ENCODE measurements at places on chromosomes 7 and 10. TPM values are rescaled to one million over a fixed set of nuclear protein-coding genes. Genes with fewer than 3 reads are reported as not detected.

- no peak for DNase-seq
These were observed 114.0 kb upstream of the INSYN2A start for GRCh38 chr10:127310430-127310829.

GRCh38 chr7:31082447-31082846, 30.3 kb downstream of the ADCYAP1R1 start:
- DNase-seq, result no peak

DNA sequence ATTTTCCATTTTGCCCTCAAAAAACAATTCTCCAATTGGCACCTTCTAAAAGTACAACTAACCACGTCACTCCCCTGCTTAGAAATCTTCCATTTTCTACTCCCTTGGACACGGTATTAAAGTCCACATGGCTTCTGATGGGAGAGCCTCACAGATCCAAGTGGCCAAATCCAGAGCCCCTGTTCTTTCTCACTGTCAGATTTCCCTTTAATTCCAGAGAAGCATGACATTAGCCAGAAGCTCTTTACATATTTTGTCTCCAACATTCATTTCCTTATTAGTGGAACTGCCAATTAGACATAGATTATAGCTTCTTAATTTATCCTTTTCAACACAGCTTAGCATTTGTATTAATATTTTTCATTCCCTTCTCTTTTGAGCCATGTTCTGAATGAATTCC, 118.7 kb downstream of the ELMO1 start:
- DNase-seq, result no peak

- DNase-seq, result no peak
These were observed 6.3 kb downstream of the MYOF start for GRCh38 chr10:93475871-93476270.

GRCh38 chr10:93070378-93071176, 3.1 kb upstream of the CYP26A1 start:
- no peak for DNase-seq

DNA sequence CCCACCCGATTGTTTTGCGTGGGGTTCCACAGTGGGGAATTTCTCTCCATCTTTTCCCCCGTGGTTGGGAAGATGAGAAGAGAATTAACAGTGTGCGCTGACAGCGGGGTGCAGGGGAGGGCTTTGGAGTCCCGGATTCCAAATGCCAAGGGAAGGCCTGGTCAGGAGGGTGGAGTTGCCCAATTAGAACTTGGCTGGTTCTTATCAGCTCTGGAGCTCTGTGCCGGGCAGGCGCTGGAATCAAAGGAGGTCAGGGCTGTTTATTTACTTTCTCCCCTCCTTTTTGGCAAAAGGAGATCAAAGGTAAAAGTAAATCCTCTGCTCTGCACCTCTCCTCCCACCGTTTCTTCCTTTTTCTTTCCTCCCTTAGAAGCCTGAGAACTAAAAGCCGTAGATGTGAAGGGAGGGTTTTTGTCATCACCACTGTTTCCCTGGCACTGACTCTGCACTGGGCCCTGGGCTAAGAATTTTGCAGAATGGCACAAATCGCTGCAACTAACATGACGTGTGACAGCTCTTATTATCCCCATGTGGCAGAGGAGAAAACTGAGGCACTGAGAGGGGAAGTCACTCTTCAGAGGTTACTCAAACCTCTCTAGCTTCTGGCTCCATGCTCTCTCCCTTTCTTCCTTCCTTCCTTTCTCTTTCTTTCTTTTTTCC, 95.2 kb upstream of the ZNF716 start:
- DNase-seq, result no peak

DNA sequence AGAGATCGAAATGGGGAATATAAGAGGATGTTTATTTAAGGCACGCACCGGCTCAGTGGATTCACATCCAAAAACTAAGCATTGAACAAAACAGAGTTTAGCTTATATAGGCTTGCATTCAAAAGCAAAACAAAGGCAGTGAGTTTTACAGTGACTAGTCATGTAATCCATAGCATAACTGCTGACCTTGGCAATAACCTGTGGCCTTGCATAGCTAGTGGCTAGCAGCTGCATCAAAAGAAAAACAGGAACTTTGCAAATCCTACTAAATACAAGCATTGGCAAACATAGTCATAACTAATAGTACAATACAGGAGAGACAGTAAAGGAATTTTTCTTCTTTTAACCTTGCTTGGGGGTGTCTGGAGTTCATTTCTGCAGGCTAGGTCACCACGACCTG, 9.7 kb upstream of the ZNF485 start:
- no peak for DNase-seq

- DNase-seq, result no peak
These were observed 26.5 kb downstream of the RNF32 start for GRCh38 chr7:156667110-156667426.

DNA sequence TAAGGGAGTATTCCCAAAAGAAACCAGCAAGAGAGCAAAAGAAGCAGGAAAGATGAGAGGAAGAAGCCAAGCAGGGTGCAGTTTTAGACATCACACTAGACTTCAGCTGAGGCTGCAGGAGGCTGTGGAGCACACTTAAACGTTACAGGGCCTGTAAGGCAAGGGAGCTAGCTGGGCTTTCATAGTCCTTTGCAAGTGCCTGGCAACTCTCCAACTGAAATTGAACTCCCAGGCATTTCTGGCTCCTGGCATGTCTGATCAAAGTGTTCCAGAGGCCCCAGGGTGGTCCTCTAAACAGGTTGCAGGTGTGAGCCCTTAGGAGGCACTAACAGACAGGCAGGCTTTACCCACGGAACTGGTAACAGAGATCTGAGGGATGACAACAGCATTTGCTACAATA, 750.2 kb downstream of the XPNPEP1 start:
- DNase-seq, result no peak

- no peak for DNase-seq
These were observed 82.6 kb downstream of the PIP4K2A start for GRCh38 chr10:22631646-22632278.

DNA sequence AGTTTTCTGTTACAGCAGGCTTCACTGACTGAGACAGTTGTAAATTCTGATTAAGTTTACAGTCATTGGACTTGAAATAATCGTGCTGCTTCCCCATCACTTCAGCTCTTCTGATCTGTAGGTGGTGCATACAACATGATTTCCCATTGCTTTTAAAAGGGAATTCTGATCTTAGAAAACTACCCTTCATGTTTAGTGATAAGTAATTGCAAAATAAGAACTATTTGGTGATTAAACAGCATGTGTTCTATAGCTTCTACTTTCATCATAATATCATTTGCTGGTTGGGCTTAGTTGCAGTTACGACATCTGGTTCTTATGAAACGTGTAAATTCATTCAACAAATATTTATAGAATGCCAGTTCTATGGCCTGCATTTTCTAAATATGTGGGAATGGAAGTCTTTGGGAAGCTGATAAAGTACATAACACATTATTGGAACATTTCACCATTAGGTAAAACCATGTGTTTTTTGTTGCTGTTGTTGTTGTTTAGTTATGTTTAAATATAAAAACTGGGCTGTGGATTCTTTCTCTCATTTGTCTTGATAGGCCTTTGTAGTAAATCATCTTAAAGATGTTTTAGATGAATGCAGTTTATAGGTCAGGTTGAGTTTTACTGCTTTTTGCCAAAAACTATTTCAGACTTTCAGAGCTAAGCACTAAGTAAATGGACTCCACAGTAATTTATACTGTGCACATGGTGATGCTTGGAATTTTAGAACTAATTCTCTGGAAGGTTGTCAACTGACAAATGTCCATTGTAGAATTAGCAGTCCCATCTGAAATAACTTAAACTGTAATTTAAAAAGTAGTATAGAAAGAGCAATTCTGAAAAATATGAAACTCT, 13.1 kb downstream of the GNAI1 start:
- DNase-seq, result no peak

- DNase-seq, result peak; percentile 24
These were observed 1.5 kb downstream of the PTPN12 start for GRCh38 chr7:77538281-77539212.

DNA sequence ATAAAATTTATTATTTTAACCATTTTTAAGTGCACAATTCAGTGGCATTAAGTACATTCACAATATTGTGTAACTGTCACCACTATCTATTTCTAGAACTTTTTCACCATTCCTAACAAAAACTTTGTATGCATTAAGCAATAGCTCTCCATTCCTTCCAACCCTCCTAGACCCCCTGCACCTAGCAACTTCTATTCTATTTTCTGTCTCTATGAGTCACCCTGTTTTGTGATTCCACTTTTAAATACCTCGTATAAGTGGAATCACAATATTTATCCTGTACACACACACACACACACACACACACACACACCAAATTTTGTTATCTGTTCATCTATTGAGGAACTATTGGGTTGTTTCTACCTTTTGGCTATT, 89.2 kb downstream of the ARID5B start:
- DNase-seq, result no peak

DNA sequence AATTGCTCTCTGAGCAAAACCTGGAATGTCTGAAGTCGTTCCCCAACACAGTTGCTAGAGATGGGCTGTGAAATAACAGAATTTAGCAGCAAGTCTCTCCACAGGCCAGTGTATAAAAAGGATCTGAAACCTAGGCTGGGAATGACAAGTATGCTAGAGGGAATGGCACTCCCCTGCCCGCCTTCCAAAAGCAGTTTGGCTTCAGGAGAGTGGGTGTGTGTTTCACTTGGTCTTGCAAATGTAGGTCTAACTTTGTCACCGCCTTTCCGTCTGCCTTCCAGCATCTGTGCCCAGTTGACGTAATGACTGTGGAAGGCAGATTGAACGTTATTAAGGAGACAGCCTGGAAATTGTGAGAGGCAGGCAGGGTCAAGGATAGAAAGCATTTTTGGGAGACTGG, 18.0 kb upstream of the MTURN start:
- DNase-seq, result no peak

DNA sequence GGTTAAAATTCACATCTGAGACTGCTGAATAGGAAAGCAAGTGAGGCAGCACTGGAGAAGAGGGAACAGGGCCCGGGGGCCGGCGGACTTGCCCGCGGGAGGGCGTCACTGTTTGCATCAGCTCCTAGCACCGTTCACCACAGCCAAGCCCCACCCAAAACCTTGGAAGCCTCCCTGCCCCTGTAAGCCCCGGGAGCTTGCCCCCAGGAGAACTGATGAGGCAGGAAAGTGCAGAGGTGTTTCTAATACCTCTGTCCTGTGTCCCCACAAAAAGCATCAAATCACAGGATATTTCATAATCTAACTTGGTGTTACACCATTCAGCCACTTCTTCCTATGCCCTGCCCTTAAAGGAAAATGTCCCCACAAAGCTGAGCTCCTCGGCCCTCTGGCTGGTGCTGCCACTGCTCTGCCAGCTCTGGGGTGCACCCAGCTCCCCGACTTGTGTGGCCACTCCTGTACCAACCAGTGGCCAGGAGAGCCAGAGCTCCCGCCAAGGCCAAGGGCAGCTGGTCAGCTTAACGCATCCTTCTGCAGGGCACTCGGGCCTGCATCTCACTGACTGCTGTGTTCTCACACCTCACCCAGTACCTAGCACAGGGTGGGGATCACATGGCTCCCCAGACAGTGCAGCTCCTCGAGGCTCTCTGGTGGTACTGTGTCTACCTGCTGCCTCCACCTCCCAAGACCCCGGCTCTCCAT, 47.3 kb upstream of the CNPY1 start:
- DNase-seq, result no peak

GRCh38 chr10:88467835-88468485, 115.2 kb downstream of the RNLS start:
- no peak for DNase-seq

GRCh38 chr10:9285690-9286089, 1231.2 kb downstream of the GATA3 start:
- DNase-seq, result no peak

GRCh38 chr7:150375662-150376521, 3.2 kb upstream of the ZNF775 start:
- DNase-seq, result no peak

DNA sequence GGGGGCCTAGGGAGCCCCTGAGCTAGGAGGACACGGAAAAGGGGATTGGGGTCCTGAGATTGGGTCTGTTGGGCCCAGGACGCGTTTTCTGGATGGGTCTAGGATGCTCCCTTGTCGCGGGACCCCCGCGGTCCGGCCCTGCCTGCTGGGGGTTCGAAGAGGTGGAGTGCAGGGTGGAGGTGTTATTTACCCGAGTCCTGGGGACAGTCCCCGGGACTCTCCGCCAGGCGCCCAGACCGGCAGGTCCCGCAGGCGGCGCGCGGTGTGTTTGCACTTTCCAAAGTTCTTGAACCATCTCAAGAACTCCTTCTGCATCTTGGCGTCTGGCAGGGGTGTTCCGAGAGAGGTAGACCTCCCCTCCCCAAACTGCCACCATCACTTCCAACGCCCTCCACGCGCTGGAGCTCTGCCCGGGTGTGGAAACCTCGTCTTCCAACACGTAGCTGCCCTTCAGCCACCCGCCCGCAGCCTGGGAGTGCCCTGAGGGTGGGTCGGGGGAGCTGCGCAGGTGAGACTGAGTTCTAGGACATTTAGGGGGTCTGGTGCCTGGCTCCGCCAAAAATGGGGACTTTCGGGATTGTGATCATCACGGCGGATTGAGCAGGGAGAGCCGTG, 569 bp downstream of the CAV1 start:
- DNase-seq, result peak; percentile 15

- no peak for DNase-seq
These were observed 135.5 kb downstream of the ZNF22 start for GRCh38 chr10:45136256-45136655.

DNA sequence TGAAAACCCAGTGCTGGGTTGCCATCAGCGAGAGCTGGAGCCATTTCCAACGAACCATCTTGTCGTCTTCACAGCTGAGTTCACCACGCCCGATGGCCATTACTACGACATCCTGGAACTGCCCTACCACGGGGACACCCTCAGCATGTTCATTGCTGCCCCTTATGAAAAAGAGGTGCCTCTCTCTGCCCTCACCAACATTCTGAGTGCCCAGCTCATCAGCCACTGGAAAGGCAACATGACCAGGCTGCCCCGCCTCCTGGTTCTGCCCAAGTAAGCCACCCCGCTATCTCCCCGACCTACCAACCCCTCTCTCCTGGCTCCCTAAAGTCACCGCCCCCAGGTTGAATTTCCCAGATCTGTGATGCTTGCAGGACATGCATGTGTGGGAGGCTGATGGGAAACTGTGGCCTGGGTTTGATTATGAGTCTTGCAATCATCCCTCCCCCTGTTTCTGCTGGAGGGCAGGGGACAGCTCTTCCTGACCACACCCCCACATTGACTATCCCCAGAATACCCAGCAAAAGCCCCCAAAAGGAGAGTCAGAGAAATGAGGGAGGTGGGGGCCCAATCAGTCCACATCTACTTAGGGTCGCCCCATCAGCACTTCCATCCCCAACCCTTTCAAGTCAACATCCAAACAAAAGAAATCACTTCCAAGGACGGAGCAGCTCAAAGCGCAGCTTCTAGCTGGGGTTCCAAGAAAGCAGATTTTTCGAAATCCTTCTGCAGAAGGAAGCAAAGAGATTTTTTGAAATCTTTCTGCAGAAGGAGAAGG, 6.9 kb downstream of the SERPINE1 start:
- DNase-seq, result no peak

The ELMO1 gene
- total RNA-seq, result 508 TPM

The LSM8 gene
- total RNA-seq, result 21.3 TPM

The GIMAP5 gene
- 29.1 TPM for total RNA-seq

The SEMA3A gene
- total RNA-seq, result under 0.01 TPM

The ADCY1 gene
- under 0.01 TPM for total RNA-seq

The STEAP1B gene
- under 0.01 TPM for total RNA-seq

The METTL2B gene
- total RNA-seq, result 13.5 TPM

The FANK1 gene
- total RNA-seq, result 1.6 TPM

The PTN gene
- total RNA-seq, result not detected

The MIOS gene
- 40.1 TPM for total RNA-seq

The TMEM139 gene
- total RNA-seq, result not detected

The OPALIN gene
- total RNA-seq, result under 0.01 TPM

The NDUFA5 gene
- total RNA-seq, result 6.5 TPM

The ADAM12 gene
- total RNA-seq, result under 0.01 TPM

The NT5C3A gene
- 16.7 TPM for total RNA-seq

The KCNH2 gene
- total RNA-seq, result 53.9 TPM

The CYP2C8 gene
- total RNA-seq, result 0.27 TPM

The ADAM22 gene
- total RNA-seq, result 7.0 TPM

Measured in hematopoietic multipotent progenitor cell (in vitro differentiated cells).